NCI-H1092 treated with DMSO at 0.1 percent for 48 hours (cell line): ENCODE measurements at places on chromosomes 11 and 22.

DNA sequence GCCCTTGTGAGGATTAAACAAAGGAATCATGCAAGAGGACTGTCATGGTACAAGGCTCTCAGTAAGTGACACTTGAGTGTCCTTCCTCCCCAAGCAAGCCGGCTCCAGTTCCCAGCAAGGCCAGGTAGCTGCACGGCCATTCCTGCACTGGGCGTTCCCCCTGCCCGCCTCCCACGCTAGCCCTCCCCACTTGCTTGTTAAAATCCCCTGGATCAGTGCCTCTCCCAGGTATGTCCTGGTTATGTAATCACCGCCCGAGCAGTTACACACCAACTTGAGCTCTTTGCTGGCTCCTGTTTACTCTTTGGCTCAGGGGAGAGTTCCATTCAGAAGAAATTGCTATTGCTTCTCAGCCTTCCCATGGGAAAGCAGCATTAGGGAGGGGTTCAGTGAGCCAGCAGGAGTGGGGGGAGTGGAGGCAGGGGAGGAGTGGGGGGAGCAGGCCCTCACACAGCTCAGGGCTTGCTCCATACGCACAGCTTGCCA lies 19.4 kb upstream of the MYEOV start:
- peak; percentile 22 for DNase-seq

GRCh38 chr11:2806351-2807024 lies 79.1 kb downstream of the CDKN1C start:
- DNase-seq: no peak

GRCh38 chr11:69551963-69552362 lies 70.5 kb downstream of the LINC01488 start:
- no peak for DNase-seq

DNA sequence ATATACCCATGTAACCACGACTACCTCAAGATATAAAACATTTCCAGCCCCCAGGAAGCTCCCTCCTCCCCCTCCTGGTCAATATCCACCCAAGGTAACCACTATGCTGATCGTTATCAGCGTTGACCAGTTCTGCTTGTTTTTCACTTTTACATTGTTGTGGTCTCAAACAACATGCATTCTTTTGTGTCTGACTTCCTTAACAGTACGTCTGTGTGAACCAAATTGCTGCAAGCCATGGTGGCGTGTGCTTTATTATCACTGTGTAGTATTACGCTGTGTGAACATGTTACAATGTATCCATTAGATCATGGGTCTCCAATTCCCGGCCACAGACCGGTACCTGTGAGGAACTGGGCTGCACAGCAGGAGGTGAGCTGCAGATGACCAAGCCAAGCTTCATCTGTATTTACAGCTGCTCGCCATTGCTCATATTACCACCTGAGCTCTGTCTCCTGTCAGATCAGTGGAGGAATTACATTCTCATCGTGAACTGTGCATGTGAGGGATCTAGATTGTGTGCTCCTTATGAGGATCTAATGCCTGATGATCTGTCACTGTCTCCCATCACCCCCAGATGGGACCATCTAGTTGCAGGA lies 15.5 kb upstream of the GRK3 start:
- no peak for DNase-seq

- DNase-seq: no peak
Observed at GRCh38 chr11:60718524-60719316, 5.8 kb upstream of the MS4A18 start.

GRCh38 chr22:35124691-35125219 lies 58.8 kb downstream of the ISX start:
- DNase-seq: no peak

- DNase-seq: no peak
Observed at GRCh38 chr11:109085708-109086373, 336.1 kb upstream of the C11orf87 start.

DNA sequence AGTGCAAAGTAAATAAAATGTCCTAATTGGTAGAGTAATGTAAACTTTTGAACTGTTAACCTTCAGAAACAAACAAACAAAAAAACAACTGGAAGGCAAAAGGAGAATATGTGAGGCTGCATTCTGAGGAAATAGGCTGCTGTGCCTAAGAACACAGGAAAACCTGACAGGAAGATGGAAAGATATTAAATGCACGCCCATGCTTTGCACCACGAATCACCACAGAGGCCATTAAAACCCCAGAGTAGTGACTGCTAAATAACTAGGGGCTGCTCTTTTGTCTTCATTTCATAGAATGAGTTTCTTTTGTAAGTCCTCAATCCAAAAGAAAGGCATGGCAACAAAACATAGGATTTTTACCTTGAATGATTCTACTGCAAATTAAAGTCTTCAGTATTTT lies 436.0 kb downstream of the RAB38 start:
- DNase-seq: no peak

- peak; percentile 71 for DNase-seq
Observed at GRCh38 chr11:57567515-57568329, at the start of gene UBE2L6. TSS of gene UBE2L6 (minus strand) at chr11:57567672. CDS start at chr11:57567611, 61 bp downstream.

GRCh38 chr22:42747701-42748513 lies 27.2 kb upstream of the A4GALT start:
- no peak for DNase-seq

DNA sequence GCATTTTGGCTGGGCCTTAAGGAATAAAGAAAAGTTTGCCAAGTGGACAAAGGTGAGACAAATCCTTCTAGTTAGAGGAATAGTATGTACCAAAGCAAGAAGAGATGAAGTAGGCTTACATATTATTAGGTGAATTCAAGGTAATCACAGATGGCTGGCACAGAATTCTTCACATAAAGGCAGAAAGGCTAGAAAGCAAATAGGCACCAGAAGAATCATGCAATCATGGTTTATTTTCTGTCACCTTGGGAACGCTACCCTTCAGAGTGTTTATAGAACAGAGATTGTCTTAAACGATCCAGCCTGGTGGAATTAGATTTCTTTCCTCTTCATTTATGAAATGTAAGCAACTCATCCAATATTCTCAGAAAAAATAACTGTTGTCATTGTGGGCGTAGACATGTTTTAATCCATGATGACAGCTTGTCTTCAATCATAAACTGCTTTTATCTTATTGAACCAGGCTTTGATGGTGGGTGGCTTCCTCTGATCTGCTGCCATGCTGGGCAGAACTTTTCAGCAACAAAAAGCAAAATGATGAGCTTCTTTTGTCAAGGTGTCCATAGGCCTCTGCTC lies 49.0 kb upstream of the CSNK2A3 start:
- DNase-seq: no peak

GRCh38 chr11:72696866-72697700 lies 22.9 kb upstream of the PDE2A start:
- DNase-seq: no peak

DNA sequence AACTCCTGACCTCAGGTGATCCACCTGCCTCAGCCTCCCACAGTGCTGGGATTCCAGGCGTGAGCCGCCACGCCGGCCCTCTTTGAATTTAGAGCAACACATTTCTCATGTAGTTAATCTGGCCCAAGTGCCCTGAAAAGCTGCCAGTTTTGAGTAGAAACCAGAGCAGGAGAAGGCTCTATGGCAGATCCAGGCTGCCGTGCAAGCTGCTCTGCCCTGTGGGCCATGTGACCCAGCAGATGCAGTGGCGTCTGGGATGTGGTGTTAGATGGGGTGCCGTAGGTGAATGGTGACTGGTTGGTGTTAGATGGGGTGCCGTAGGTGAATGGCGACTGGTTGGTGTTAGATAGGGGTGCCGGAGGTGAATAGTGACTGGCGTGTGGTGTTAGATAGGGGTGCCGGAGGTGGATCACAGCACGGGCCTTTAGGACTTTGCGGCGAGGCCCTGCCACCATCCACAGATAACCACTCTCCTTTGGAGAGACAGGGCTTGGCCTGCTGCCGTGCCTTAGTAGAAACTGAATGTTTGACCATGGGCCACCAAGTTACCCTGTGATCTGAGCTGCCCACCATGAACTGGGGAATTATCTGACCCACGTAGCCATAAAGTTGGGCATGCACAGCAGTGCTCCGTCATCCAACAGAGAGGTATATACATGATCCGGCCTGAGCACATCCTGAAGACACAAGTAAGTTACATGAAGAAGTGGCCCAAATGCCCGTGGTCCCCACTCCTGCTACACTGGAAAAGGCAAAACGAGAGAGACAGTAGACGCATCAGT lies 32.7 kb downstream of the ASCL2 start:
- DNase-seq: no peak

- DNase-seq: no peak
Observed at GRCh38 chr11:101721270-101721669, 137.5 kb upstream of the TRPC6 start.

DNA sequence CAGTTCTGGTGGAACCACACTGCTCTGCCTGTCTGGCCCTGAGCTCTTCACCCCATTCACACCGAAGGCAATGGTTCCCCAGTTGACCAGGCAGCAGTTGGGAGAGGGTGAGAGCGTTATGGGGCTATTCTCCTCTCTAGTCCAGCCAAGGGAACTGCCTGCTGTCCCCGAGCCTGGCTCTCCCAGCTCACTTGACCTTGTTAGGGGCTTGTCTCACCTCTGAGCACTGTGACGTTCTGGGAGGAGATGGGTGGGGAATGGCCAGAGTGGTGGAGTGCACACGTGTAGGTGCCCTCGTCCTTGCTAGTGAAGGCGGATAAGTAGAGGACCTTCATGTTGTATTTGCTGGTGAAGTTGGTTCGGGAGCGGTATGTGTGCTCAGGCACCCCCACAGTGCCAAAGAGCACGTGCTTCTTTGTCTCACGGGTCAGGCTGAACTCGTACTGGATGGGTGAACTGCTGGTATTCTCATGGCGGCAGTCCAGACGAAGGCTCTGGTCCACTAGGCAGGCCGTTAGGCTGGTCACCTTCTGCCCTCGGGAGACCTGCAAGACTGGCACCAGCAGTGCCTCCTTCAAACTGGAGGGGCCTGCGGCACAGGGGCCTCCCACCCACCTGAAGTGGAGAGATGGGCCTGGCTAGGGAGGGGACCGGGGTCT lies 3.0 kb downstream of the THY1 start:
- no peak for DNase-seq

GRCh38 chr11:113339929-113340589 lies 25.7 kb downstream of the TTC12 start:
- peak; percentile 67 for DNase-seq

- DNase-seq: peak; percentile 84
Observed at GRCh38 chr11:102287964-102288724, 29.1 kb upstream of the BIRC3 start.

DNA sequence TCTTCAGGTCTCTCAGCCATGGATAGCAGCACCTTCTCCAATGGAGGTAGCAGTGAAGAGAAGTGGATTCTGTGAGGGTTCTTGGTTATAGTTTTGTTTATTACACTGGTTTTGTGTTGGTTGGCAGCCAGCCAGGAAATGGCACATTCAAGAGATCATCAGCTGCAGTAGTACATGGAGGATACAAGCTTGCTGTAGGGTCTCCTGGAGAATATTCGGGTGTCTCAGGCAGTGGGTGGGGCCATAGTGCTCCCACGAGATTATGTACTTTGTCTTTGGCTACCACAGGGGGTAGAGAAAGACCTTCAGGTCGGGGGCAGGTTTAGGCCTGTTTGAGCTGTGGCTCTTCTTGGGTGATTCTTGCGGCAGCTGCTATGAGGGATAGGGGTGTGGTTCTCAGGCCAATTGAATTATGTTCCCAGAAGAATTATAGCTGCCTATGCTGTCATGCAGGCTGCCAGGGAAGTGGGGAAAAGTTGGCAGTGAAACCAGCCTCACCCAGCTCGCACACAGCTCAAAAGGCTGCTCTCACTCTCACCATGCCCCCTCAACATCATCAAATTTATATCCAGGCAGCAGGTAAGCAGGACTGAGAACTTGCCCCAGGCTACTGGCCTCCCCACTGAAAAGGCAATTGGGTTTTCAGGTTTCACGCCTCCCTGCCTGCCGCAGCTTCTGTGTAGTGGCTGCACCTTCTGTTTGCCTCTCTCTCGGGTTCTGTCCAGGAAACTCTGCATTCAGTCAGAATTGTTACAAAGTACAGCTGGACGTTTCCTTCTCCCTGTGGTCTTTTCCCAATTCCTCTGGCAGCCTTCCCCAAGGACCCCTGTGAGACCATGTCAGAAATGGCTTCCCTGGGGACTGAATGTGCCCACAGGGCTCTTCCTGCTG lies 435.5 kb downstream of the LUZP2 start:
- DNase-seq: no peak

DNA sequence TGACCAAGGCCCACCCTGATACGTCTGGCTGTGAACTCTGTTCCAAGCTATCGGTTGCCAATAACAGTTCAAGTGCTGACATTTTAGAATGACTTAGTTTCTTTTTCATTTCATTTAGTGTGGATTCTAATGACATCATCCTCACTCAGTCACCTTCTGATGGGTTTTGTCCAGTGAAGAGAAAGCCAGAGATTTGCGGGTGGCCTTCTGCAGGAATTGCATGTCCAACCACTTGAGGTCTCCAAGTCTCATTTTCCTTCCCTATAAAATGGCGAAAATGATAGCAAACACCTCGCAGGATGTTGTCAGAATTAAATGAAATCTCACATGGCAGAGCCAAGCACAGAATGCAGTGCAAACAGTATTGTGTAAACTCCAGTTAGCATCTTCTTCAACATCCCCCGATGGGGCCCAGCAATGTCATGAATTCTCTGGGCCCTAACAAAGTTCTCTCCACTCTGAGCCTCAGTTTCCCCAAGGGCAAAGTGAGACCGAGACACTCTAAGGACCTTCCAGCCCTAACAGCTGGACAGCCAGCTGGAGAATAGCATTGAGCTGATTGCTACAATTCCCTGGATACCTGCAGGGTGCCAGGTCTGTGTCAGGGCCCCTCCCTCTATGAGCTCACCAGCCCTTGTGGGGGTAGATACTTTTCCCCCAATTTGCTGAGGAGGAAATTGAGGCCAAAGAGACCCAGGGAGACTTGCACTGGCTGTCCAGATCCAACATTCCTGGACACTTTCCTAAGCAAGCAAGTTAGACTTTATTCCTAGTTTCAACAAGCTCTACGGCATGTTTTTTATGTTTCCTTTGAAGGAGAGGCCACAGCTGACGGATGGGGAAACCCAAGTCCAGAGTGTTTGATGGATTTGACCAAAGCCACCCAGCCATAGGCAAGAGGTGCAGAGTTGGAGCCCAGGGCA lies 286.7 kb downstream of the MN1 start:
- no peak for DNase-seq

- DNase-seq: no peak
Observed at GRCh38 chr11:104361975-104362374, 198.0 kb upstream of the PDGFD start.

DNA sequence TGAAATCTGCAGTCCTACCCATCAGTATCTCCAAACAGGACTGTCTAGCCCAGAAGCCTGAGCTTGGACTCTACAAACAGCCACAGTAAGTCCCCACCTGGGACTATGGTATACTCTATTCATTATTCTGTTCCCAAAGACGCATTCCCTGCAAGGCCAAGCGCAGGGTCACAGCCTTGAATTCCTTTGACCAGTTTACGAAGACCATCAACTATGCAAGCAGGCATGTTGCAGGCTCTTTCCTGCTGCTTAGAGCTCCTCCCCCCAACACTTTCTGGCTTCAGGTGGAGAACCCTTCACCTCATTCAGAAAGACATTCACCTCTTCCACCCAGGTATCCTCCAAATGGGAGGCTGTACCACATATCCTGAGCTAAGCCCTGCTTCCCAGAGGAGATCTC lies 62.5 kb downstream of the TIMP3 start:
- no peak for DNase-seq

- DNase-seq: no peak
Observed at GRCh38 chr11:27681664-27682063, 18.6 kb downstream of the BDNF start.

- no peak for DNase-seq
Observed at GRCh38 chr11:67311051-67311555, 7.8 kb downstream of the SSH3 start.

GRCh38 chr11:79119491-79120284 lies 321.1 kb downstream of the TENM4 start:
- no peak for DNase-seq

GRCh38 chr11:68651208-68651984 lies 32.9 kb upstream of the GAL start:
- no peak for DNase-seq
